ENCODE measurements at places on chromosomes 7 and 10.

- DNase-seq, result no peak
Observed at GRCh38 chr7:48643431-48644013, 280.8 kb upstream of the CDC14C start.

DNA sequence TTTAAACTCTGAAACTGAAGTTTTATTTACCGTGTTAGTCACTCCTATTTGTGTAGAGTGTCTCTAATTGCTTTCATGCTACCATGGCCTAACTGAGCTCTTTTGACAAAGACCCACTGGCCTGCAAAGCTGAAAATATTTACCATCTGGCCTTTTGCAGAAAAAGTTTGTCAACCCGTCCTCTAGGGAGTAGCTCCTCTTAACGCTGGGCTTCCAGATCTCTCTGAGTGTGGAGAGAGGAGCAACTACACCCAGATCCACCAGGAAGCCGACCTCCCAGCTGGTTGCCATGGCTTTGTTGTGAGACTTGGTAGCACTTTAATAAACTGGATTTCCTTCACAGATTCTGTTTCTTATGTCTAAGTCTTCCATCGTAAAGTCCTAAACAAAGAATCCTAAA lies 4.2 kb upstream of the C10orf71 start:
- no peak for DNase-seq

DNA sequence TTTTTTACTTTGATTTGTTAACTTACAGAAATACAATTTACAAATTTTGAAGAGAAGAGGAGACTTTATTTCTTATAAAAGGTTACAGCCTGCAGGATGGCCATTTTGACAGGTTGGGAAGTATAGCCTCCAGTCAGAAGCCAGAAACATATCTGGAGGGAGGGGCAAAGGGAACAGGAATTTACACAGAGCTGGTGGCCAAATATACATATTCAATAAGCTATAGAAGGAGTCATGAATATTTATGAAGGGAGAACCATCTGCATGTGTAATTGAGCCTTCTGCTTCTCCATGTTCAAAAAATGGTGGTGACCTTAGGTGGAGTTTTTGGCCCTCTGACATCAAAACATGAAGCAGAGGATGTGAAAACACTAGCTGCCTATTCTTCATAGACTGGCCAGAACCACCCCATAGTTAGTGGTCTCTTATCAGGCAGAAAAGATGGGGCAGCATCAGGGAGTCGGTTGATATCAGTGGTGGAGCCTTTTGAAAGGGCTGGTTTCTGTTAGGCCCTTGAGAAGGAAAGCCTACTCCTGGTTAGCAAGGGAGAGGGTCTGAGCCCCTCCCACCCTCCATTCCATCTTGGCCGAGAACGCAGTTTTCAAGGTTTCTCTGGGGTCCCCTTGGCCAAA lies 57.2 kb downstream of the ENTPD1 start:
- no peak for DNase-seq

- DNase-seq, result no peak
Observed at GRCh38 chr10:126595160-126595559, 75.3 kb downstream of the C10orf90 start.

GRCh38 chr7:106175507-106175906 lies 63.4 kb upstream of the SYPL1 start:
- DNase-seq, result no peak

DNA sequence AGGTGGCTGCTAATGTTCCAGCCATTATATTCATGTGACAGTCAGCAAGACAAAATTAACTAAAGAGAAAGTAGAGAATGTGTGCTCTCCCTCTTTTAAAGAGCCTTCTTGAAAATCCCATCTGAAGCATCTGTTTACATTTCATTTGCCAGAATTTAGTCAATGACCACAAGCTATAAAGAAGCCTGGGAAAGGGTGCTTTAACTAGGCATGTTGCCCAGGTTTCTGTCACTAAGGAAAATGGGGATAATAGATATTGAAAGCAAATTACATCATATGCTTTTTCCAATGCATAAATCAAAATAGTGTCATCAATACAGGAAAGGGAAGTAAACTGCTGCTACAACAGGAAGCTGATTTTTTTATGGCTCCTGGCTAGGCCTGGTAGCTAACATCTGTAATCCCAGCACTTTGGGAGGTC lies 67.7 kb downstream of the ELAPOR2 start:
- no peak for DNase-seq

DNA sequence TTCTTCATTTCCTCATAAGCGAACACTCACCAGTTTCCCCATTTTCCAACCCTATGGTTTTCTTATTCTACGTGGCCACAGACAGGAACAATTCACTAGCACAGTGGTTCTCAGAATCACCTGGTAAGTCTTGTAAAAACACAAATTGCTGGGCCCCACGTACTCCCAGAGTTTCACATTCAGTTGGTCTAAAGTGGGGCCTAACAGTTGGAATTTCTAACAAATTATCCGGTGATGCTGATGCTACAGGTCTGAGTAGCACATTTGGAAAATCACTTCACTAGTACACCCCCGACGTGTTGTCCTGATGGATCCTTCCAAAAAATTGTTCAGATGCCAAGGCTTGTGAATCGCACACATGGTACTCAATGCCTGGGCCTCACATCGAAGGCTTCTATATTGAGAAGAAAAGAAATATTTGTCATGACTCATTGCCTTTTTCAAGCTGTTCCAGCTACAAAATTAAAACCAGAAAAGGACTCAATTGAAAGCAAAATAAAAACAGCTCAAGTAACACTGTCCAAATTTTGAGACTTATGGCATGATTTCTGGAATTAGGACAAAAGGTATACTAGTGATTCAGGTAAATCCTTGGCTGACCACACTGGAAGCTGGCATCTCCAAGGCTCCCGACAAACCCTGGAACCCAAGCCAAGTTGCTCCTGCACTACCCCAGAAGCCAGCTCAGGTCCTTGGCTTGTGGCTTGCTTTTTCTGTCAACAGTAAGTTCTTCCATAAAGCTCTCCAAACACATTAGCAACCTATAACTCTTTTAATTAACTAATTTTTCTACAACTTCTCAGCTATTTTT lies 12.9 kb upstream of the VIM start:
- no peak for DNase-seq

GRCh38 chr10:971150-971542 lies 17.1 kb upstream of the GTPBP4 start:
- peak; percentile 34 for DNase-seq

DNA sequence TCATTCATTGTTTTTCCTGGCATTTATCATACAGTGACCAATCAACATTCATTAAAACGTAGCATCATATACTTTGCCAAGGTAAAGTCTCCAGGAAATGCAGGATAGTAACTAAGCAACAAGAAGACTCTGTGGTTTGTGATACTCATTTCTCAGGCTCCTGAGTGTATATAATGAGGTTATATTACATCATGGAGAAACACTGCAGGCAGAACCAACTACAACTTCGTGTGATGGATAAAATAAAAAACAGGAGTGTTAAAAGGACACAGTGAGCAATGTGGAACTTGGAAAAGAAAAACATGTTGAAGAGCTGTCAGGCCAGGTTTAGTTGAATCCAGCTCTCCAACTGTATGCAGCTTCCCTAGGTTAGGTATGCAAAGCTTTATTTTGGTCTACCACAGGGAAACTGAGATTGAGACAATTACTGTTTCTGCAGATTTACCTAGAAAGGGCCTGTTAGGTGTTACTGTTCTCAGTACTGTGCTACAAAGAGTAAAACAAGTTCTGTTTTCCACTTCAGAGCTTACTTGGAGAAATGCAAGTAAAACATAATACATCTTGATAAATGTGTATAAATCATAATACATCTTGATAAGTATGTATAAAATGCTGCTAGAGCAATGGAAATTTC lies 7.8 kb upstream of the CCNY start:
- DNase-seq, result no peak

GRCh38 chr10:113368666-113369364 lies 184.0 kb upstream of the HABP2 start:
- no peak for DNase-seq

DNA sequence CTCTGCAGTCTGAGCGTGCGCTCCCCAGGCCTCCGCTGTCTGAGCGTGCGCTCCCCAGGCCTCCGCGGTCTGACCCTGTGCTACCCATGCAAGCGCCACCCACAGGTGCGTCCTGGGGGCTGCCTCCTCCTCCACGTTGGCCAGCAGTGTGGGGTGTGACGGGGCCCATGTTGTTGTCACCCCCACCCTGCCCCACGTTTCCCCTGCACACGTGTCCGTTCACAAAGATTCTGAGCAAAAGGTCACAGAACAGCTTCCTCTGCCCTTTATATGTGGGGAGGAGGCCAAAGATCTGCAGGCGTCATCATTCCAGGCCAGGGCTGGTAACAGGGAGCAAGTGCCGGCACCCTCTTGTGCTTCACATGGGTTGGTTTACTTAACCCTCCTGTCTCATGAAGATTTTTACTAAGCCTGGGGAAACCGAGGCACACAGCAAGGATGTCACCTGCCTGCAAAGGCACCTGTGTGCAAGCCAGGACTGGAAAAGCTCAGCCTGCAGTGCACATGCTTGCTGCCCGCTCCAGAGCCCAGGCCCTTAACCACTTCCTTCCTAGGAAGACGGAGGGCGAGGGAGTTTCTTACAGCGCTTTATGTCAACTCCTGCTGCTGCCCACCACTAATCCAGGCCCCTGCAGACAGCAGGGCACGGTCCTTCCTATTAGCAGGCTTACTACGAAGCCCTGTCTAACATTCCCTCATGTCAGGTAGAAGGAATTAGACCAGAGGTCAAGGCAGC lies 4.8 kb downstream of the GPR146 start:
- DNase-seq, result no peak

GRCh38 chr7:16967300-16967811 lies 85.6 kb upstream of the AGR3 start:
- no peak for DNase-seq

GRCh38 chr7:106767078-106767477 lies 98.0 kb upstream of the PIK3CG start:
- DNase-seq, result no peak

- no peak for DNase-seq
Observed at GRCh38 chr10:94200146-94200837, 162.4 kb downstream of the NOC3L start.

DNA sequence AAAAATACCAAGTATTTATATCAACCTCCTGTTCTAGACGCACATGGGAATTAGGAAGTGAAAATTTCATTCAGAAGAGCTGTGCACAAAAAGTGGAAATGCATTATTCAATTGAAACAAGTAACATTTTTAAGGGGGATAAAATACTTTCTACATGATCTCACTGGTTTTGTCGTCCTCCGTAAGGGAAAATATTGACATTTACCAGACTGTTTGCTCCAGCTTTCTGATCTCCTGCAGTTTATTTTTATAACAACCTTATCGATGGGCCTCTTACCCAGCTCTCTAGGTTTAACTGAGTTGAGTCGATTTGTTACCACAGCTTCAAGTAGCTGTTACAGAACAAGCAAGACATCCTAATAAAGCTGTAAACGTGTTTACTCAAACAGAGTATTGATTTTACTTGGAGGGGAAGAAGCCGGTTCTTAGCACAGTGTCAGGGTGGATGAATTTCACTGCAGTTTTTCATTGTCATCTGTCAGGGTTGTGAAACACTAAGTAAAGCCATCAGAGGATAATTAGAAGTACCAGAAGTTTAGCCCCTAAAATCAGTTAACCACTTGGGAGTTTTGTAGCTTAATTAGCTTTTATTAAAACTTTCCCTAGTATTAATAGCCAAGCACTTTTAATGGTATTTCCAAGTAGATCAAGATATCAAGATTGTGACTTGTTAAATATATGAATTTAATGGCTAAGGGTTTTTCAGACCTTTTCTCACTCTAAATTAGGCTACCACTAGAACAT lies 142.6 kb upstream of the KAT6B start:
- DNase-seq, result peak; percentile 26

GRCh38 chr10:132444877-132445351 lies 47.9 kb downstream of the PWWP2B start:
- no peak for DNase-seq

DNA sequence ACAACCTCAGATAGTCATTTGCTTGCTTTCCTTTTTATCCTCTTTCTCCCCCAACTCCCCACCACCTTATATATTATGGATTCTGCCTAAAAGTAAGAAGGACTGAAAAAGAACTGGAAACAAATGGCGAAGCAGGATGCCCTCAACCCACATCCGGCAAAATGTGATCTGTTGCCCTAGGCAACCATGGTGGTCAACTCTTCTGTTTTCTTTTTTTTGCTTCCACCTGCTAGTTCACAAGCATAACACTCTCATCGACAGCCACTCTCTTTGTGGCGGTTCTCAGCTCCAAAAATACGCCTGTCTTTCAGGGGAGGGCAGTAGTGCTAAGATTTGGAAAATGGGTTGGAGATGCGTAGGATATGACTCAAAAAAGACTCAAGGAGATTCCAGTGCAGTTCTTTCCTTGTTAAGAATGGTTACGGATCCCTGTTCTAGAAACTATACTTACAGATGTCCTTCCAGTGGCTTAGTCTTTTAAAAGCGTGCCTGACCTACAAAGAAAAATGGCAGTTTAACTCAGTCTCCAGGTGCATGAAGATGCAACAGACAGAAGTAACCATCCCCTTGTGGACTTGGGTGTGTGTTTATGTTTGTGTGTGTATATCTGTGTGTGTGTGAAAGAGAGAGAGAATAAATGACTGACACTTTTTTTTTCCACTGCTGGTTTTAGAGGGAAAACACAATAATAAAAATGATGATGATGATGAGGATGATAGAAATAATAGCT lies 10.7 kb downstream of the APBB1IP start:
- DNase-seq, result no peak

DNA sequence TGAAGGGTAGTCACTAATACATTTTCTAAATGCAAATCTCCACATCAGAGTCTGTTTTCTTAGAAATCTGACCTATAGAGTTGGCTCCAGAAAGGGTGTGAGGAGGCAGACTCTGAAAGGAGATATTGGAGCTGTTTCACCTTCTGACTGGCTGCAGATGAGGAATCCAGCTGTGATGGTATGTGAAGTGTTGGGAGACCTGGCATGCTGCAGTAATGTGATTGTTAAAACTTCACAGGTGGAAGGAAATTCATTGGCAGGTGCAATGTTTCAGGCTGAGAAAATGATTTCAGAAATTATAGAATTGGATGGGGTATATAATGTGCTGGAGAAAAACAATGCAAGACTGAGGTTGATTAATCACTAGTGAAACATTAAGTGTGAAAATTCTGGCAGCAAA lies 1134.0 kb upstream of the LRRN3 start:
- no peak for DNase-seq

Measured in NCI-H82 (cell line).